ENCODE measurements at places on chromosomes 16 and 17.

- DNase-seq = no peak
Observed at GRCh38 chr17:65498816-65499215, 62.6 kb downstream of the AXIN2 start.

- DNase-seq = no peak
Observed at GRCh38 chr17:65345261-65346005, 208.3 kb downstream of the RGS9 start.

DNA sequence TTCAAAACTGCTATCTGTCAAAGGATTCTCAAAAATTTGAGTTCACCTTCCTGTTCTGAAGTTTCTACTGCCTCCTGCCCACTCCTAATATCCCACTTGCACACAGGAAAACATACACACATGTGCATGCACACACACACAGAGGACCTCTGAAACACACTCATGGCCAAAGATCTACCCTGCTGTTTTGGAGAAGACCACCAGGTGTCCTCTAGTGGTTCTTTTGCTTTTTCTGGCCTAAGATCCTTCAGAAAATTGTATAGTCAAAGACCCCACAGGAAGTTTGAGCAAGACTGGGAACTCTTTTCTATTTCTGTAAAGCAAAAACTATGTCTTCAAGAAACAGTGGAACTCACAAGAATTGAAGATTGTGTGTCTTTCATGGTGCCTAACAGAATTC is 90.2 kb downstream of the CDH8 start:
- no peak for DNase-seq

DNA sequence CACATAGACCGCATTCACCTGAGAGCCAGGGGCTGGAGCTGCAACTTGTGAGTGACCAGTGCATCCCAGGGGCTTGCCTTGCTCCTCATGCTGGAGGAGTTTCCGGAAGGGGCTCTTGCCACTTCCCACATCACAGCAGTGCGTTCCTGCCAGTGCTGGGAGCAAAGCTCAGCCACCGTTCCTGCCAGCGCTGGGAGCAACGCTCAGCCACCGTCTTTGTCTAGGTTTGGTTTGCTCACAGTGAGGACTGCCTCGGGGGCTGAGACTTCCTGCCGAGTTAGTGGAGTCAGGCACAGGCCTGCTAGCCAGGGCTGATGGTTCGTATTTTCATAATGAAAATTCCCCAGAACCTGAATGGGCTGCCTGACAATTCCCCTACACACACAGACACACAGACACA is 5.4 kb upstream of the CHRNE start:
- DNase-seq = no peak

- DNase-seq = no peak
Observed at GRCh38 chr17:82029990-82030469, 1.4 kb upstream of the RAC3 start.

DNA sequence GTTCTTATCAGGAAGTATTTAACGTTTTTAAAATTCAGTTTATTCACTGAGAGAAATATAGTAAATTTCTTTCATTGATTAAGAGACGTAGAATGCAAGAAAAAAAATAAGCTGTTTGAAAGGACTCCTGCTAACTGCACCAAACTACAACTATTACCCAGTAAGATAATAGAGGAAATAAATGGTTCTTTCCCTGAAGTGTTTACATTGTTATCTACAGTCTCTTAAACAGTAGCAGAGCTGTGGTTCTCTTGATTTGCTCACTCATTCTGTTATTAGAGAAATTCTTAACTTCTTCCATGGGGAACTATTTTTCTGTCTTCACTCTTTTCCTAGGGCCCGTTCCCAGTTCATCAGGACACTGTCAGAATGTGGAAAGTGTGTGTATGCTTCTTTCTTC is 973.0 kb downstream of the KCNJ2 start:
- no peak for DNase-seq

All from A549 (cell line).